NCI-H524 treated with DMSO at 0.1 percent for 48 hours (cell line): ENCODE measurements at places on chromosomes 1 and 21.

GRCh38 chr1:866095-866494 lies 57.6 kb upstream of the SAMD11 start:
- no peak for DNase-seq

GRCh38 chr1:34188418-34188817 lies 11.7 kb downstream of the C1orf94 start:
- DNase-seq: no peak

DNA sequence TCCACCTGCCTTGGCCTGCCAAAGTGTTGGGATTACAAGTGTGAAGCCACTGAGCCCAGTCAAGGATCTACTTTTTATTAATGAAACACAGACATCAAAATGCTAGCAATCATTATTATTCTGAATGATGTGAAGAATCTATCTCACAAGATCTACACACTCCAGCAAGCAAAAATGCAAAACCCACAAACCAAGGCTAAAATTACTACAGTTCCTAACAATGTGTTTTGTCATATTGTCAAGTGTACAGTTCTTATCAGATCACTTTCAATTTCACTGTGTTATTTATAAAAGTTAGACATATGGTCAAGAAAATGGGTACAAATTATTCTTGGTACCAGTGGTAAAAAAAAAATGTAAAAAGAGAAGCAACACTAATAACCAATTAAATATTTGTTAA lies 61.3 kb upstream of the SDC3 start:
- no peak for DNase-seq

DNA sequence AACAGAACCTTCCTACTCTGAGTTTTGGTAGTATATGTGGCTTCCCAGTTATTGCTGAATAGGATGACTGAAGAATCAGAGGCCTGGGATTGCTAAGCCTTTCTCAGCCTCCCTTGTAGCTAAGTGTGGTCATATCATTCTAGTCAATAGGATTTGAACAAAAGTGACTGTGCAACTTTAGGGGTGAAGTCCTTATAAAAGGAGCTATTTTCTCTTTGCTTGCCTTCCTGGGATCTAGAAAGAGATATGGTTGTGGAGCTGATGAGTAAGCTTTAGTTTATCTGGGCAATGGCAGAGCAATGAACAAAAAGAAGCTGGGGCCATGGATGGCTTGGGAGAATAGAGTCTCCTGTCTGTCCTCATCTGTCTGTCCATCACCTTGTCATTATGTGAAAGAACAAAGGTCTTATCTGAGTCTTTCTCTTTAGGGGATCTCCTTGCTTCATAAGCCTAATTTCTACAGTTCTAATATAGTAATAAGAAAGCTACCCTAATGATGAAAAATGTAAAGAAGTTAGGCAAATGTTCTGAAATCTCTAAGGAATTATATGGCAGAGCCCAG lies 91.5 kb downstream of the TENT5C start:
- no peak for DNase-seq

DNA sequence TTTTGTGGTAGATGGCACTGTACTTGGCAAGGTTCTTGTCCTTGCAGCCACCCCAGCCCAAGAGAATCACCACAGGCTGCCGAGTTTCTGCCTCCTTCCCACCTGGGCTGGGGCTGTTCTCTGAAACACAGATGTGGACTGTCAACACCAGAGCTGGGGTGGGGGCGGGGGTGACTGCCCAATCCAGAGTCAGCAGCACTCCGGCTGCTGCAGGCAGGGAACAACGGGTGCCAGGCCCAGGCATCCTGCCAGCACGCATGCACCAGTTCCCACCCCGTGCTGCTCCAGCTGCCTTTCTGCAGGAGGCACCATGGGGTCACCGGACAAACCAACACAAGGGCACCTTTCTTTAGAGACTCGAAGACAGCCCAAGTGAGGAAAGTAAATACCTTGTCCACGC lies 14.1 kb downstream of the TMEM53 start:
- DNase-seq: no peak

DNA sequence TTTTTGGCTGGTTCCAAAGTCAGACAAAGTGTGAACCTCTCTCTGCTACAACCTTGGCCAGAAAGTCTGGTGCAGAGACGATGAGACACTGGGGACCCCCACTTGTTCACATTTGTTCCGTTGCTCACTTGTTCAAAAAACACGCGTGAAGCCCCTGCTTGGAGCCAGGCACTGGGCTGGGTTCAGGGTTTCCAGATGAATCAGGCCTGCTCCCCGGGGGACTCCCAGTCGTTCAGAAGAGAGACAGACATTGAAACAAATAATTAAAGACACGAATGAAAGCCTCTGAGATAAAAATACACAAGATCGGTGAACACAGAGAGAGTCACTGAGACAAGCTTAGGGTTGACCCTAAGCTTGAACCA lies 101.5 kb upstream of the RUNX3 start:
- no peak for DNase-seq

DNA sequence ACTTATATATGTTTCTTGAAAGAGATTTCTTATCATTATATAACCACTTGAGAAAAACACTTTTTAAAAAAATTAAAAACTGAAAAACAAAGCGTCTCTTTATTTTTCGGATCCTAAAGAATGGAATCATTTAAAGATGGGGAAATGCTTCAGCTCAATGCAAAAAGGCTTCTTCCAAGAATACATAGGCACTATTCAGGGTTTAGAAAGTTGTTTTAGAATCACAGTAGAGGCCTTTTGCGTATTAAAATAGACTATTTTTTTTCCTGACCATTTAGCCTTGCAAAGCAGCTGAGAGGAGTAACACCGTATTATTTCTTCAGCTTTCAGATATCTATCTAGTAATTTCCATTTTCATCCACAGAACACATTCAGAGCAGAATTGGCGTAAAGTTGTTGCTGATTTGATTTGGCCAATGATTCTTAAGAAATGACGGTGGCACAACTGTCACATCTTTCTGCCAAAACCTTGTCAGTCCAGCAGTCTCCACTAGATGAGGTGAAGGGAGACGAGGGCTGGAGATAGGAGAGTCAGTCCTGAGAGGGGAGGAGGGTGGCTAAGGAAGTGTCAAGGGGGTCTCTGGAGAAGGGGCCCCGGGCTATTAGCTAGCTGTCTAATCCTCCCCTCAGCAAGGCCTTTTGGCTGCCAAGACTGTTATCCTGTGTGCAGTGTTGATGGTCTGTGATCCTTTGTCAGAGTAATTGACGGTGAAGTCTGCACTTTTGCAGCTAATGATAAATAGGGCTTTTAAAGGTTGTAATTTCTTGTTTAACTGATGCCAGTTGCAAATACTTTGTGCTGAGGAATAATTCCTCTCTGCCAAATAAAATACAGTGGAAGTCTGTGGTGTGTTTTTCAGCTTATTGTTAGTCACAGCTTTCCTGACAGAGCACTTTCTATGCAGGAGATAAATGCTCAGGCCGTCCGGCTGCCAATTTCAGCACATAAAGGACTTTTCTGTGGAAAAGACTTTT lies 34.7 kb downstream of the PRRX1 start:
- DNase-seq: no peak

DNA sequence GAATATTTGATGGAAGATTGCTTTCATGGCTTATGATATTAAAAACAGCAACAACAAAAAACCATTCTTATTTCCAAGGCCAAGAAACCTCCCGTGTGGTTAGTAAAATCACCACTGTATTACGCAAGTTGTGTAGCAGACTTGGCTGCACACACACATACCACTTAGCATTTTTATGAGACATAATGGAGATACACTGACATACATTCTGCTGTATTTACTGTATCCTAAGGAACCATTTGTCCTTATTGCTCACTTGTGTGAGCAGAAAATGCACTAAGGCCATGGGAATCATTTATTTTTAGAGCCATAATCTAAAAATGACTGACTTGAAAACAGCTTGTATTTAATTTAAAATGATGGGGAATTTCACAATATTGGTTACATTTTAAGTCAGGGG lies 584 bp upstream of the C1orf141 start:
- DNase-seq: no peak

DNA sequence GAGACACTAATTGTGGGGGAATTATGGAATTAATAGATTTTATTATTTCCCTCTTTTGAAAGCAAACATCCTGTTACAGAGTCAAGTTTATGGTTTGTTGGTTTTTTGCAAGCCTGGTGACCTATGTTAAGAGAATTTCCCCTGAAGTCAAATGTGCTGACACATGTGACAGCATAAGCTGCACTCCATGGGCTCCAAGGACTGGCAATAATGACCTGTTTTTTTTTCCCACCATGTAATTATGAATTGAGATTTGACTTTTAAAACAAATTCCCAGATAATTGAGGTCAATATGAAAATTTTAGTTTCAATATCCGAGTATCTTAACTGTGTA lies 242.5 kb upstream of the SGIP1 start:
- no peak for DNase-seq

DNA sequence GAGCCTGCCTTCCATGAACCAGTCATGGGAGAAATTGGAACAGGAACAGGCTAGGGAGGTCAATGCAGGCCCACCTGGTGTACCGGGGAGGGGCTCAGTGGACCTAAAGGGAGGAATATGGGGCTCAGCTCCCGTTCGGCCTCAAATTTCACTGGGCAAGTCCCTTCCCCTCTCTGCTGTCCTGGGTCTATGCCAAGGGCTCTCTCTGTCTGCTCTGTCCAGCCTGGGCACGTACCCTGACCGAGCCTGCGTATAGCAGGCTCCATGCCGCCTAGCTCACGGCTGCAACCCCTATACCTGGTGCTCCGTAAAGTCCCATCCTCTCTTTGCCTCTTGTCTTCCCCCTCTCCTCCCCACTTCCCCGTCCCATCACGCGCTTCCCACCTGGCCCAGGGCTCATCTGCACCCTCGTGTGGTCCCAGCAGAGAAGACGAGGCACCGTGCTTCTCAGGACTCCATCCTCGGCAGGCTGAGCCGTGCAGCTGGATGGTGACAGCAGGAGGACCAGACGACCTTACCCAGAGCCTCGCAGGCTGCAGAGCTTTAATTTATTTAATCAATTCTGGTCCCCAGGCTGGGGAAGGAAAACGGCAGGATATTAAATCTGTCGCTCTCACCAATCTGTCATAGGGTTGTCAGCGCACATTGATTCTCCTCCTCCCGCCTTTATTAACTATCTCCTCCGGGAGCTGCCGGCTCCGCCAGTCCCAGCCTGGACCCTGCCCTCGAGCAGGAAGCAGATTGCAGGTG lies 25.0 kb upstream of the DISP3 start:
- peak; percentile 85 for DNase-seq

DNA sequence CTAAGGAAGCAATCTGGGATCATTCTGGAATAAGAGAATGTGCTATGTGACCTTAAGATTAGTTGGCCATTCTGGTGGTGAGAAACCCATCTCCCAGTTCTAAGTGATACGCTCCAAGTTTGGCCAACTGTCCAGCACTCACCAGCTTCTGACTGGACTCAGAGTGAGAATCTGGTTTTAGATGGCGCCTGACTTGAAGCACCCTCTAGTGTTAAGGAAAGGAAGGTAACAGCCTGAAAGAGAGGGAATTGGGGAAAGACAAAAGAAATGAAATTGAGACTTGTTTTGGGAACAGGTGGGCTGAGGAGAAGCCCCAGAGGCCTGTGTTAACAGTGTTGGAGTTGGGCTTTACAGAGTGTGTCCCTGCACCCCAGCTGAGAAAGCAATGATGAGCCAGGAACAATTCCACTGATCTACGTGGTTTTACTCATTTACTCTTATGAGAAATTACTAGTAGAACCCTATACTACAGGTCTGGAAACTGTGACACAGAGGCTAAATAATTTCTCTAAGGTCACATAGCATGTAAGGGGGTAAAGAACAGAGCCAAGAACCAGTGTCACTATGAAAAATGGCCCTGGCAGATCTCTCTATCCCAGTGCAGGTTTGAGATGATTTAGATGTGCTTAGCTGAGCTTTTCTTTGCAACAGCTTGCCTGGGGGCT lies 9.3 kb upstream of the FCAMR start:
- no peak for DNase-seq

DNA sequence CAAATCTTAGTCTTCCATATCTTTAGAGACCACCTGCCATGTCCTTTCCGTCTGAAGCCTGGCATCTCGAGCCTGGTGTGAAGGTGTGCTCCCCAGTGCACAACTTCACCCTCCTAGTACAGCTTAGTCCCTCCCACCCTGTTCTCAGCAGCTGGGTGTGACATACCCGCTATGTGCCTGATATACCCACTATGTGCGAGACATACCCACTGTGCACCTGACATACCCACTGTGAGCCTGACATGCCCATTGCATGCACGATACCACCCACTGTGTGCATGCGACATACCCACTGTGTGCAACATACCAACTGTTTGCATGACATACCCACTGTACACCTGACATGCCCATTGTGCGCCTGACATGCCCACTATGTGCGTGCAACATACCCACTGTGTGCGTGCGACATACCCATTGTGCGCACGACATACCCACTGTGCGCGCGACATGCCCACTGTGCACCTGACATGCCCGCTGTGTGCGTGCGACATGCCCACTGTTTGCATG lies 3.0 kb upstream of the RRP1 start:
- no peak for DNase-seq

DNA sequence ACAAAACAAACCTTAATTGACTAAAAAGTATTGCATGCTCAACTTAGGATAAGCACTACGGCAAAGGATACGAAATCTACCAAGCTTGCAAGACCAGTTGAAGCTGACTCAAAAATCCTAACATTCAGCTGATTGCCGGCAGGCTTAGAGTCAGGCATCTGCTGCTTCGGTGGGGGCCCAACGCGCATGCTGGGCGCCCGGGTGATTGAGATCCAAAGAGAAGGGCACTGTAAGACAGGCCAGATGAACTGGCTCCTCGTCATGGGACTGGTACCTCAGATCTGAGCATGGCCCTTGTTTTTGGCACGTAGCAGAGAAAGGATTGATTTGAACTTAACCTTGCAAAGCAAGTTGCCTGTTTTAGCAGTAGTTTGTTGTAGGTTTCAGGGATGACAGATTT lies 86.6 kb downstream of the PRDM2 start:
- DNase-seq: no peak

- DNase-seq: no peak
Observed at GRCh38 chr21:45339421-45340402, 52.0 kb upstream of the POFUT2 start.

DNA sequence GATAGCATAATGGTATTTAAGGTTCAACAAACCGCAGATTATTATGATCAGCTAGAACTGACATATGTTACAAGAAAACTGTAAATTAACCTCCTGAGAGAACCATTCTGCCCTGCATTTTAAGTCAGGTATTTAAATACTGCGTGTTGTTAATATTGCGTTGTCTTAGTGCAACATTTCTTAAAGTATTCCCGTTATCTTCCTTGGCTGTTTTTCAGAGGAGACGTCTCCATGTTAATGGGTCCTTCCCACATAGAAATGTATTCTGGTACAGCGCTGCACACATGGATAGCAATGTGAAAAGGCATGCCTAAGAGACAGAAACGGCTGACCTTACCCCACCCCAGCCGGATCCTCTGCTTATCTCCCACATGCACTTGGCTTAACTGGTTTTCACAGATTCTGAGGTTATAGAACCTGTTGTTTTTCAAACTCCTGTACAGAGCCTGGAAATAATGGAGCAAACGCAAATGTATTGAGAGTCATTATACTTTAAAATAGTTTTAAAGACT lies 22.8 kb upstream of the DEGS1 start:
- no peak for DNase-seq
